ENCODE measurements at places on chromosomes 3 and 15. TPM values are rescaled to one million over a fixed set of nuclear protein-coding genes. Genes with fewer than 3 reads are reported as not detected.

Gene EBLN2
- polyA plus RNA-seq, result 3.8 TPM

Gene C3orf22
- not detected for polyA plus RNA-seq

Gene CX3CR1
- polyA plus RNA-seq, result 4.2 TPM

GRCh38 chr3:46998852-46999515 is 19.5 kb downstream of the NBEAL2 start:
- DNase-seq, result no peak

DNA sequence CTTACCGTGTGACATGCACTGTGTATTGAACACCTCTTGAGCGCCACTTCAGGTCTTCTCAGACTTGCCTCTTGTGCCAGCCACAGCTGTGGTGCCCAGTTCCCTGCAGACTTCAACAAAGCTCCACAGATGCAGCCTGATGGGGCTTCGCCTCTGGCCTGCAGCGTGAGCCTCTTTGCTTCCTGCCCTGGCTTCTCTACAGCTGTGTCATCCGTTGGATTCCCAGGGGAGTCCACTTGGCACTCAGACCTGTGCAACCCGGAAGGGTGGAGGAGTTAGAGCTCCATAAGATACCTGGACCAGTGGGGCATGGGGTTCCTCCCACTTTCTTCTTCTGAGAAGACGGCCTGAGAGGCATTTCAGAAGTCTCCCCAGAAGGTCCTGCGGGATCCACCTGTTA is 57.7 kb upstream of the BNIP2 start:
- no peak for DNase-seq

DNA sequence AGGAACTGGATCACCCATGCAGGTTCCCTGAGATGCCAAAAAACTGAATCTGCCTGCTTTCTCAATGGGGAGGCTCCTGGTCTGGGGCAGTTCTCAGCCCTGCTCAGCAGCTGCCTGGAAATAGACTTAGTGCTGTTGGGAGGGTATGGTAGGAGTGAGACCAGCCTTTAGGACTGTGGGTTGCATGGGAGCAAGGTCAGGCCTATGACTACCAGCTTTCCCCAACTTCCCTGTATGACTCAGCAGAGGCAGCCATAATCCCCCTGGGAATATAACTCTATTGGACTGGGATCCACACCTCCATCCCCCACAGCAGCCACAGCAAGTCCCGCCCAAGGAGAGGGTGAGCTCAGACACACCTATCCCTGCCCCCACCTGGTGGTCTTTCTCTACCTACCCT is 87.0 kb downstream of the CFAP44 start:
- DNase-seq, result no peak

- DNase-seq, result no peak
Observed at GRCh38 chr3:127691489-127691888, 18.7 kb downstream of the ABTB1 start.

DNA sequence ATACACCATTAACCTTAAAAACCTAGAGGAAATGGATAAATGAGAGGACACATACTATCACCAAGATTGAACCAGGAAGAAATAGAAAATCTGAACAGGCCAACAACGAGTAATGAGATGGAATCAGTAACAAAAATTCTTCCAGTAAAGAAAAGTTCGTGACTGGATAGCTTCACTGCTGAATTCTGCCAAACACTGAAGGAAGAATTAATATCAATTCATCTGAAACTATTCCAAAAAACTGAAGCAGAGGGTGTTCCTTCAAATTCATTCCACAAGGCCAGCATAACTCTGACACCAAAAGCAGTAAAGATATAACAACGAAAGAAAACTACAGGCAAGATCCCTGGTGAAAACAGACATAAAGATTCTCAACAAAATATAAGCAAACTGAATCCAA is 195.8 kb upstream of the GPR149 start:
- DNase-seq, result no peak

Measured in forelimb muscle (tissue), 1 donor.